SIG-M5 (cell line): ENCODE measurements at places on chromosomes 4 and X.

DNA sequence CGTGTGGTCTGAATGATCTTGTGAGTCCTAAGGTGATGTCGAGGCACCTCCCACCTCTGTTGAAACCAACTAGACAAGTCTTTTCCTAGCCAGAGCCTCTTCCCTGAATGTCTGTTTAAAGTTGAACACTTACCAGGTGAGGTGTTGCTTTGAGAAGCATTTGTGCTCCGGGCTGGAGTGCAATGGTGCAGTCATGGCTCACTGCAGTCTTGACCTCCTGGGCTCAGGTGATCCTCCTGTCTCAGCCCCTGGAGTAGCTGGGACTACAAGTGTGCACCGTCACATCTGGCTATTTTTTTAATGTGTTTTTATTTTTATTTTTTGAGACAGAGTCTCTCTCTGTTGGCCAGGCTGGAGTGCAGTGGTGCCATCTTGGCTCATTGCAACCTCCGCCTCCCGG, 18.1 kb downstream of the RNF4 start:
- no peak for DNase-seq

DNA sequence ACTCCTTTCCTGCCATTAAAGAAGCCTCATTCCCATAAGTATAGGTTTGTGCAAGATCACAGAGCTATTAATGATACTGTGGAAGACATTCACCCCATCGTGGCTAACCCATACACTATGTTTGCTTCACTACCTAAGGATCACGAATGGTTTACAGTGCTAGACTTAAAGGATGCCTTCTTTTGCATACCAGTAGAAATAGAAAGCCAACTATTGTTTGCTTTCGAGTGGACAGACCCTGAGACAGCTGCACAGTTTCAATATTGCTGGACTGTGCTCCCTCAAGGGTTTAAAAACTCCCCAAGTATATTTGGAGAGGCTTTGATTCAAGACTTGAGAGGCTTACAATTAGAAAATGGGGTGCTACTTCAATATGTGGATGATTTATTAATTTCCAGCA, 16.0 kb upstream of the PAPSS1 start:
- no peak for DNase-seq

- DNase-seq = no peak
Observed at GRCh38 chr4:151660676-151661075, 100.1 kb downstream of the GATB start.

- no peak for DNase-seq
Observed at GRCh38 chr4:143337600-143338287, 1.1 kb downstream of the GAB1 start.

- no peak for DNase-seq
Observed at GRCh38 chr4:150994721-150995120, 20.4 kb downstream of the LRBA start.

- DNase-seq = no peak
Observed at GRCh38 chr4:2220016-2220630, 21.8 kb downstream of the HAUS3 start.

DNA sequence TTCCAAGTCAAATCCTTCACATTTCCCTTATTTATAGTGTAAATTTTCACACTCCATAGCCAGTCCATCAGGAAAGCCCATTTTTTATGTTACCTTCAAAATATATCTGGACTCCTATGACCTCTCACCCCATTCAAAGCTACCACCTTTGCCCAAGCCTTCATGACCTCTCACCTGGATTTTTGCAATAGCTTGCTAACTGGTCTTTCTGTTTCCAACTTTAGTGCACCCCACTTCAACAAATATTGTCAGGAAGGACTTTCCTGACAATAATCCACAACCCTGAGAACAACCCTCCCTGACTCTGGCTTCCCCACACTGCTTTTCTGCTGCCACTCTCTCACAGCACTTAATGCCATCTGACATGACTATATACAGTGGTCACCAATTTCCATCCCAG, 33.4 kb downstream of the ASIC5 start:
- DNase-seq = no peak

GRCh38 chrX:12614266-12614665, 176.9 kb upstream of the PRPS2 start:
- DNase-seq = no peak

DNA sequence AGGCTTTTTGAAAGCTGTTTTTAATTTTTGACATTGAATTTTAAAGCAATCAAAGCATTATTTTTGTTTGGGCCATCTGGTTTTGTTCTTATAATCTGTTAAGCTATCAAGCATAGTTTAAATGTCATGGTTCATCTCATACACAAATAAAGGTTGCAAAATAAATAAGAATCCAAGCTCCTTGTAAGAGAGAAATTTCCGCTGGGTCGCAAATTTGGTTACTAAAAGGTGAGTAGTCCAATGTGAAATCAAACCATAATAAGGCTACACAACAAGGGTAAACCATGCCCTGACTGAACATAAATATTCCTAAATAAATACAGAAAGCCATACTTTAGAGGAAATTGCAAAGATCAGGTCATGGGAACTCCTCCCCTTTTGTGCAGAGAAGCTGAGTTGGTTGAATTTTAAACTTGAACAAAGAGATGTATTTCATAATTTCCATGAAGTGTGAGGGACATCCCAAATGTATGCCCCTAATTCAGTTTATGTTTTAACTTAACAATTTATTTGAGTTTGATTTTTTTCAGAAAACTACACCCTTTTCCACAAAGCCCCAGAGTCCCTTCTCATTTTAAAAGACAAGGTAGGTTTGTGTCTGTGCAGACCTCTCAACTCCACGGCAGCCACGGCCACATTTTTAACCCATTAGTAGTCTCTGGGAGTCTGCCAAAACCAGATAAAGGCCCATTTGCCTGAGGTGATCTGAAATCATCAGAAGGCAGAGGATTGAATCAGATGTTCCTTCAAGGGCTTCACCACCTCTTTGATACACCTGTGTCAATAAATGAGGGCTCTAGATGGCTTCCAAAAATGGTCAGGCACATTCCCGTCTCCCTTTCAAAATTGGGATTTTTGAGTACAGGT, 85.2 kb downstream of the PLAC1 start:
- no peak for DNase-seq

GRCh38 chrX:41116948-41117347, 31.7 kb downstream of the USP9X start:
- DNase-seq = no peak

DNA sequence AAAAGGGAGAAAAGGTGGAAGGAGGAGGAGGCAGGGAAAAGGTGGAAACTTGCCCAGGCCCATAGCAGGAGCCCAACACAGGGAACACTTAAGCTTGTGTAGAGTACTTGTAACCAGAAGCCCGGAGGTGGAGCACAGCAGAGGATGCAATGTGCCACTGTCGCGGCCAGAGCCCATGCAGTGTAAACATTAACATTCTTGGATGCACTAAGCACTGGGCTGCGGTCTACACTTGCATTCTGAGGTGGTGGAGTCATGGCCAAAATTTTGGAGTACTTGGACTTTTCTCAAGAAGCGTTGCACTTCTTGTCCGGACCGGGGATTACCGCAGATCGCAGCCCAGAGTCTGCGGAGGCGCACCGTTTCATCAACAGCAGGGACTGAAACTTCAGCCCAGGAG, 4.5 kb upstream of the RHOXF1 start:
- no peak for DNase-seq

DNA sequence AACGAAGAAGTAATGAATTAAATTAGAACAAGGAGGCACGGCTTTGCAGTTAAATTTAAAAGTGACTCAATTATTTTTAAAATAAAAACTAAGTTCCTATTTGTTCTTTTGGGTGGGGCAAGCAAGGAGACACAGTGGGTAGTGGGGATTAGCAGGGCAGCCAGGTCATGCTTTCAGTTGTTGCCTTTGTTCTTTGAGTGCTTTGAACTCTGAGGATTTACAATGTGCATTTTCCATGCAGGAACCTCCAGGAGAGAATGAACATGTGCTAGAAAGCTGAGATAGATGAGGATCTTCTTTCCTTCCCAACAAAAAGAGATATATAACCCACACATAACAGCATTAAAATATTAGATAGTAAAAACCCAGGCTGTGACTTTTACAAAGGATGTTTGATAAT, 420.4 kb upstream of the CTSO start:
- no peak for DNase-seq

GRCh38 chrX:119503484-119503861, 35.2 kb downstream of the SLC25A5 start:
- DNase-seq = no peak
